ENCODE measurements at places on chromosomes 16 and 17.
A peak's percentile ranks its signal among the peaks of the same experiment; 100 is the strongest.

- DNase-seq: no peak
Measured at GRCh38 chr17:67040652-67041051, 3.7 kb upstream of the CACNG1 start.

DNA sequence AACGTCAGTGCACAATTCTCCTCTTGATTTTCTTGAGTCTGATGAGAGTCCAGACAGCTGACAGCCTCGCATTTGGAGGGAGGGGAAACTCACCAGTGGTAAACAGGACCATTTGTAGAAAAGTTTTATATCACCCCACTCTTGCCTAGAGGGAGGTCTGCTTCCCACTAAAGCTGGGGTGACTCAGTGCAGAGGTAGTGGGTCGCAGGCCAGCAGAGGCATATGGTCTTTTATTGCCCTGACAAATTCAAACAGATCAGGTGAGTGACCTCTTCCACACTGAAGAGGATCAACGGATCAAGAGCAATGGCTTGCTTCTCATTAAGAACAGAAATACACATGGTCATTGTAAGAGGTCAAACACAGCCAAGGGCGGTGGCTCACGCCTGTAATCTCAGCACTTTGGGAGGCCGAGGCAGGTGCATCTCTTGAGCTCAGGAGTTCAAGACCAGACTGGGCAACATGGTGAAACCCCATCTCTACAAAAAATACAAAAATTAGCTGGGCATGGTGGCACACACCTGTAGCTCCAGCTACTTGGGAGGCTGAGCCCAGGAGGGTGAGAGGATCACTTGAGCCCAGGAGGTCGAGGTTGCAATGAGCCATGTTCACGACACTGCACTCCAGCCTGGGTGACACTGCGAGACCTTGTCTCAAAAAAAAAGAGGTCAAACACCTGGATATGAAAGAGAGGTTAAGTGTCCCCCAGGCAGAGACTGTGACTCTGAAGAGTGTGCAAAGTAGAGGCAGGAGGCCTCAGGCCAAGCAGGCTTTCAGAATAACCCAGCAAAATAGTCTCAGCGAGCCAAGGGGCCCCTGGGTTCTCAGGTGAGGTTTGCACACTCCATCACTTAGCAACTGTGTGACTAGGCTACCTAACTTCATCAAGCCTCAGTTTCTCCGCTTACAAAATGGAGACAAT lies 56.5 kb upstream of the ERN1 start:
- no peak for DNase-seq

GRCh38 chr16:57653936-57654335 lies 14.2 kb upstream of the ADGRG3 start:
- no peak for DNase-seq

- no peak for DNase-seq
Measured at GRCh38 chr16:87336434-87337240, 19.4 kb upstream of the C16orf95 start.

GRCh38 chr16:20504418-20504817 lies 53.1 kb downstream of the ACSM2A start:
- no peak for DNase-seq

DNA sequence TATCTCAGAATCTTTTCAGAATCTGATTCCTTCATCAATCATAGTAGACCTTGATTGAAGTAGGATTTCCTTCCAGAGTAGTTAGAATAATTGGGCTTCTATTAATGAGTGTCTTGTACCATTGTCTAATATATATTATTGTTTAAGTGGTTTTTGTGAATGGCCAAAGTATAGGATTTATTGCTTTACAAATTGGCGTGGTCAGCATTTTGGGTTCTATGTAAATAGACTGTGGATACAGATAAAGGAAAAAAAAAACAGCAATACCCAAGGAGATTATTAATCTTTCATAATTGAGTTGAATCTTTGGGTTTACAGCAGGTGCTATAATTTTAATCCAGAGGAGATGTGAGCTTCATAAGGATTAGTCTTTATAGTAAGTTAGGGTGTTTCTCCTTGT lies 64.3 kb downstream of the AP2B1 start:
- no peak for DNase-seq

DNA sequence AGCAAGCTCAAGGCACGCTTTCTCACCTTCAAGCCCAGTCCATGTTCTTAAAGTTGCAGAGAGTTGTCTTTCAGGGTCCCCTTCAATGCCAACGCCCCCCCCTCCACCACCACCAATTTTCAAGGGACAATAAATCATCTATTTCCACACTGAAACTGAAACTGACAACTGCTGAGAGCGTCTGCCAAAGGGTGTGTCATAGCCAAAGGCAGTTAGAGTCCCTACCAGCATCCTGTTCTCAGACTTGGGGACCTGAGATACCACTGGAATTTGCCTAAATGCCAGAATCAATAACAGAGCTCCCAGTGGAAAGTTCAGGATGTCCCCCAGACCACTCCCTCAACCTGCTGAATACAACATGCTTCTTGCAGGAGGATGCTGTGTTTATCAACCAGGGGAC lies 133.2 kb upstream of the SOX9 start:
- DNase-seq: peak; percentile 14

DNA sequence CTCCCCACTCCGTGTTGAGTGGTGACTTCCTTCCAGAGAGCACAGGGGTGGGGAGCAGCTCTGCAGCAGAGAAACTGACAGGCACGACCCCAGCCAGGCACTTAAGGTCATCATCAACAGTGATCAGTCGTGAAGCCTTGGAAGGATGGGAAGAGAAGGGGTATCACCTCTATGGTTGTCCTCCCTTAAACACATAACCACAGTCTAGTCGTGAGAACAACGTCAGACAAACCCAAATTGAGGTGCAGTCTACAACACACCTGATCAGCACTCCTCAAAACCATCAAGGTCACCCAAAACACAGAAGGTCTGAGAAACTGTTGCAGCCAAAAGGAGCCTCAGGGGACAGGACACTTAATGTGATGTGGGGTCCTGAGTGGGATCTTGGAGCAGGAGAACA lies 68.3 kb downstream of the MPRIP start:
- DNase-seq: no peak

DNA sequence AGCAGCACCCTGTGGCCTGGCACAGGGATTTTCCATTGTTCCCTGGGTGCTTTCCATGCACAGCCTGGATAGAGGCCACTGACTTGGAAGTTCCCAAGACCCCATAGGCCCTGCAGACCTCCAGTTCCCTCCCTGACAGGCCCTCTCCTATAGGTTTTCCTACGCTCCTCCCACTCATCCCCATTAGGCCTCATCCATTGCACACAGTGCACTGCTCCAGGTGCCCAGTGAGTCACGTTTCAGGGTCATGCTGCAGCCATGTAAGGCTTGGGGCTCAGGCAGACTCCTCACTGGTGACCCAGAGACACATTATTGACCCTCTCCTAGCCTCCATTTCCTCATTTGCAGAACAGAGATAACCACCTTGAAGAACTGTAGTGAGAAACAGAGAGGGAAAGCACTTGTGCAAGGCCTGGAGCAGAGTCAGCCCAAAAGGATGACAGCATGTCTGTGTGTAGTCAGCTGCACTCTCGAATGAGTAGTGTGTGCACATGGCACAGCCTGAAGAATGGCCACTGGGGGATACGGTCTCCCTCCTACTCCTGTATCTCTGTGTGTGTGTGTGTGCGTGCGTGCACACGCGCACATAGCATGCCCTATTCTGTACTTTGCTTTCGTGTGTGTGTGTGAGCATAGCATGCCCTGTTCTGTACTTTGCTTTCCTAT lies 26.8 kb downstream of the DRC3 start:
- no peak for DNase-seq

- no peak for DNase-seq
Measured at GRCh38 chr16:4071686-4072561, 44.3 kb downstream of the ADCY9 start.

DNA sequence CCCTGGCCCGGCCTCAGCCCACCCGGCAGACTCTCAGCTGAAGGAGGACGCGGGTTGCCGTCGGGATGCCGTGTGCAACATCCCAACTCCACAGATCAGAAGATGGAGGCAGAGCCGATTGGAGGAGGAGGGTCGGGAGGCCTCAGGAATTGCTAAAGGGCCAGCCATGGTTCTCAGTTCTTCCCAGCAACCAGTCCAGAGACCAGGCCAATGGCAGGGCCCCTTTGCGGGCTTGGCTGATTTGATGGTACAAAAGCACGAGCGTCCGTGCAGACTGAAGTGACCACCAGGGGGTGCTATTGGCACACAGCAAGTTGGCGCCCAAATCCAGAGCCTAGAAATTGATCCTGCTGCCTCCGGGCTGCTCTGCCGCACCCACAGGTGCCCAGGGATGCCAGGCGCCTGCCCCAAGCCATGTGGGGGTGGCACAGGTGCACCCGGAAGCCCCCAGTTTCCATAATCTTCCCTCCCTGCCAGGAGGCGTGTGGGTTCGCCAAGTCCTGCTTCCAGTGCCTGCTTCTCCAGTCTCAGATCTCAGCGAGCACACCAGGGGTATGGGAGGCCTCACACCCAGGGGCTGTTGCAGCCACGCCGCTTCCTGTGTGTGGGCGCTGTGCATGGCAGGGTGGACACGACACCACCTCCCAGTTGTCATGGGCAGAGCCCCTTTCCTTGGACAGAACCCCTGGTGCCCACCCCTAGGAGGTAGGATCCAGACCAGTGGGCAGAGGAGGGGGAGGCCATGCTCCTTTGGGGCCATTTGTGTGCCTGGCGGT lies 7.1 kb upstream of the TEX19 start:
- peak; percentile 91 for DNase-seq

- DNase-seq: no peak
Measured at GRCh38 chr17:72970797-72971196, 121.7 kb downstream of the SLC39A11 start.

DNA sequence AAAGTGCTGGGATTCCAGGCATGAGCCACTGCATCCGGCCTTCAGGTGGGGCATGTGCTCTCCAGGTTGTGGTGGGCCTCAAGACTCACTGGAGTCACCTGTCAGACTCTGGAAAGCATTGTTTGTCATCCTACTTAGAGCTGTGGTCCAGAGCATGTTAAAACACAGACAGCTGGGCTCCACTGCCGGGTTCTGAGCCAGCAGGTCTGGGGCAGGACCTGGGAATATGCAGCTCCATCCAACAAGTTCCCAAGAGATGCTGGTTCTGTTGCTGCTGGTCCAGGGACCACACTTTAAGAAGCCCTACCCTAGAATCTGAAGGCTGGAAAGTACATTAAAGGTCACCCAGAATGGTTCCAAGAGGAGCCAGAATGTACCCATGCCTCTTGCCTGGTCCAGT lies 75.3 kb downstream of the GAS7 start:
- DNase-seq: no peak

DNA sequence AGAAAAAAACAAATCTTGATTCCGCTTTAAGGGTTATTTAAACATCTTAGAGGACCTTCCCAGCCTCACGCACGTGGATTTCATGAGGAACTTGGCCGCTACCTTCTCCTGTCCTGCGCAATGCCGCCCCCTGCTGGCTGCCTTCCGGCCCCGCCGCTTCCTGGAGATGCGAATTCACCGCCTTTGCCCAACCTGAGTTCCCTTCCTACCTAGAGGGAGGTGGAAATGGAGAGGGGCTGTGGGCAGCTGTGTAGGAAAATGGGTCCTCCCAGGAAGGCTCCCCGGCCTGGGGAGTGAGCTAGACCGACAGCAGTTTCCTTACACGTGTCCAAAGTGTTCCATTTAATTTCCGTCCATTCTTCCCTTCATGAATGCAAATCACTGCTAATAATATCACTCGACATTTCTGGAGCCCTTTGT lies 1.0 kb upstream of the ABCC12 start:
- DNase-seq: peak; percentile 79

- no peak for DNase-seq
Measured at GRCh38 chr17:48504953-48505352, 25.9 kb downstream of the HOXB1 start.

GRCh38 chr16:49592546-49593423 lies 219.2 kb downstream of the C16orf78 start:
- DNase-seq: peak; percentile 62

DNA sequence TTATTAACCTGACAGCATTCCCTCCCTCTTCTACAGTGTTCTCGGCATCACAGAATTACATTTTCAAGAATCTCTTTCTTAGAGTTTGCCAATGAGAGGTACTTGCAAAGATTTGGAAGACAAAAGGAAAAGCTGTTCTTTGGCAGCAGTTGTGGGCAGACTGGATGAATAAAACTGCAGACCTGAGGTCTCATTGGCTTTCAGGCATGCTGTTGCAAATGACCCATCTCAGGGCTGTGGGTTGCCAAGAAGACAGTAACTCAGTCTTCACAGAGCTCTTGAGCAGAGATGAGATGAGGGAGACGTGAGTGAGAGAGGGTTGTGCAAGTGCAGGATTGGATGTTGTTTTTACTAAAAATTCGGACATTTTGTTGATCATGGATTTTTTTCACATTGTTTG lies 11.3 kb upstream of the USP31 start:
- DNase-seq: no peak

DNA sequence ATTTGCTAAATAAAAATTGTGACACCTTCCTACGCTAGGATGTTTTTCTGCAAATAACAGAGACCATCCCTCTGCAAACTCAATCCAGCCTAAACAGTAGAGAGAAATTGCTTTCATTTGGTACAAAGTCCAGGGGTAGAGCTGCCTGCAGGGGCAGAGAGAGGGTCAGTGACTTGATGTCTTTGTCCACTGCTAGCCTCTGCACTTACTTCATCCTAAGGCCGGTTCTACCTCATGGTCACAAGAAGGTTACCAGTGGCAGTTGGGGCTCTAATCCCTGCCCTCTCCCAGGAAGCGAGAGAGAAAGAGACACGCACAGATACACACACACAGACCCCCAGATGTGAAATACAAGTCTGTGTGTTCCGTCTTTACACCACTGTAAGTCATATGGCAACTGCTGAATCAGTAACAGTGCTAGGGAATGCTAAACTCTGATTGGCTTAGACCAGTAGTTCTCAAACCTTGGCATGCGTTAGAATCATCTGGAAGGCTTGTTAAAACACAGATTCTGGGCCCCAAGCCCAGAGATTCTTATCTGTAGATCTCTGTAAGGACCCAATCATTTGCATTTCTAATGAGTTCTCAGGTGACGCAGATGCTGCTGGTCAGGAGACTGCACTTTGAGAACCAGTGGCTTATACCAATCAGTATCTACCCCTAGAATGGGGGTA lies 13.1 kb upstream of the LPCAT2 start:
- DNase-seq: peak; percentile 38

DNA sequence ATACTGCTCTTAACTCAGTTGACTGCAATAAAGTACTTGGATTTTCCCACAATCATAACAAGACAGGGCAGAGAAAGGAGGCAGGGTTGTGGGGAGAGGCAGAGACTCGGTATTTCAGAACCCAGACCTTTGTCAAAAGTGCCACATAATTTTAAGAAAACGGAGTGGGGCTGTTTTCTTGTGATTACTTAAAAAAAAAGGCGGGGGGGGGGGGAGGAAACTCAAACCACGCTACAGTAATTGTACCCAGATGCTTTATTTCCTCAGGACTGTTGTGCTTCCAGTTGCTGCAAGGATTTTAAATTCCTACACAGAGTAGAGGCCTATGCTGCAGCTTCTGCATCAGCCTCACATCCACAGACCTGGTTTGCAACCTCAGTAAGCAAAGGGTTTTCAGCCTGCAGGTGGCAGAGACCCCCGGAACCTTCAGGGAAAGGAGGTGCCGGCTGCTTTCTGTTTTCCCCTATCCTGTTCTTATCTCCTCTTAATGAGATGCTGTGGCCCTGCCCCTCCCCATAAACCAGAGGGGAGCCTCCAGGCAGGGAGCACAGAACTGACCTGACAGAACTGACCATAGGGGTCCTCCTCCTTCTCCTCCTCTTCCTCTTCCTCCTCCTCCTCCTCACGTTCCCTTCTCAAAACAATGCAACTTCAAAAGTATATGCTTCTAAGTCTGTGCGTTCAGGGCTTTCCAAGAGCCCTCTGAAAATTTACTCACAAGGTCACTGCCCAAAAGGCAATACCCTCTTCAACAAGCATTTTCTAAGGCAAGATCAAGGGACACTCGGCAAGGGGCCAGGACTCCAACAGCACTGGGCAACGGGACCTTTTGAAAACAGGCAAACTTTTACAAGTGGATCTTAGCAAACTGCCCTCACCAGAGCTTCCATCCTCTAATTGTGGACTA lies 7.5 kb downstream of the AXIN2 start:
- DNase-seq: peak; percentile 52

Measured in AG08396 (cell line).